ENCODE measurements at places on chromosomes 2 and 18.
A peak's percentile ranks its signal among the peaks of the same experiment; 100 is the strongest.

GRCh38 chr2:29469516-29469915, 354.3 kb downstream of the CLIP4 start:
- DNase-seq = no peak

DNA sequence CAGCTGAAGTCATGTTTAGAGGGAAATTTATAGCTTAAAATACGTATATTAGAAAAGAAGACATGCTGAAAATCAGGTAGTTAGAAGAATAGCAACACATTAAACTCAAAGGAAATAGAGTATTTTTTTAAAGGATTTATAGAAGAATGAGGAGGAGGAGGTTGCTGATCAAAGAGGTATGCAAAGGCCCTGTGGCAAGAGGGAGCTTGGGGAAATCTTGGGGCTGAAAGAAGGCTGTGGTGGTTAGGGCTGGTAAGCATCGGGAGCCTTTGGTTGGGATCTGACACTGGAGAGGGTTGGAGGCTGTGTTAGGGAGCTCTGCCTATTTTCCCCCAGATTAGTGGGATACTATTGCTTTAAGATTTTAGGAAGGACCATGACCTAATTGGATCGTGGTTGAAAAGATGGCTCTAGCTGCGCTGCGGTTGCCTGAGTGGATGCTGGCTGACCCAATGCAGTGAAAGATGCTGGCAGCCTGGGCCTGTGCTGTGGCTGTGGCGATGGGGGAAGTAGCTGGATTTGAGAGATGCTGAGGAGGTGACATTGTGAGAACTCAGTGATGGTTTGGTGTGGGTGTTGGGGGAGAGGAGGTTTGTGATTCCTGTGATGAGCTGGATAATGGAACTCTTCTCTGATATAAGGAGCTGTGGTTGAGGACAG, 11.7 kb downstream of the DGKD start:
- DNase-seq = no peak

- no peak for DNase-seq
Measured at GRCh38 chr2:16334366-16334765, 331.3 kb downstream of the CYRIA start.

DNA sequence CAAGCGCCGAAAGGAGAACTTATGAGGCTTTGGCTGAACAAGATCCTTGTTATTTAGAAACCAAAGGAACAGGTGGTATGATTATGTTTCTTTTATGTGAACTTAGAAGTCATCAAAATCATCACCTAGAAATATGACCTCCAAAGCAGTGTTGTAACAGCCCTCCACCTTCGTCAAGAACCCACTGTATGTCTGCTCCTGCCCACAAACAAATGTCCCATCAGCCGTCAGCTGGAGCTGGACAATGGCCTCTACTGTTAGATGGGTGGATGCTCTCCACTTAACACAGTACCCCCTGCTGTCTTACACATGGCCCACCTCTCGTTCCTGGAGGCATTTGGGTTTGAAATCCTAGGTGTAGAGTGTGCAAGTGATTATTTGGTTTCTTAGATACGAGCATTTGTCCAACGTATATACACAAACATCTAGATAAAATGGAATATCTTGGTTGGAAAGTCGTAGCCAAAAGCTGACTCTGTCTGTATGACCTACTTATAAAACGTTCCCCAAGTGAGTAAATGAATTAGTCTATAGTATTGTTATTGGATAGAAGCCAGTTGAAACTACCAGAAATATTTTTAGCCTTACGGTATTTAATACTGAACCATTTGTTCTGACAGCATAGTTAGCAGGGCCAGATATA, 113.0 kb downstream of the CRIM1 start:
- DNase-seq = no peak

GRCh38 chr2:152505495-152505906, 170.5 kb downstream of the FMNL2 start:
- no peak for DNase-seq

GRCh38 chr2:95329891-95330793, 33.0 kb downstream of the KCNIP3 start:
- DNase-seq = no peak

DNA sequence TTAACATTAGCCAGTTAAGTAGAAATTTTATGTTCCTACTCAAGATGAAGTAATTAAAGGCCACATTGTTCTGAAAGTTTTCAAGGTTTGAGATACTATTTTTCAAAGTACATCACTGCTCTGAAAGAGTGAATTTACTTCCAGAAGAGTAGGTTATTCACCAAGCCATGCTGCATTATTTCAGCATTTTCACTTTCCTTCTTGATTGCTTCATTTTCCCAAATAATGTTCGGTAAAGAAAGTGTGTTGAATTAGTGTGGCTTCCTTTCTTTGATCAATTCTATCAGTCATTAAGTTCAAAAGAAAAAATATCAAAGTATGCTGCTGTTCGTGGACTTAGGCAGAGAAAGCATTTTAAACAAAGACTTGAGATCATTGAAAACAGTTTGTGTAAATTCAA, 310.3 kb downstream of the XIRP2 start:
- no peak for DNase-seq

- no peak for DNase-seq
Measured at GRCh38 chr2:97701186-97701585, 12.2 kb upstream of the ZAP70 start.

- DNase-seq = no peak
Measured at GRCh38 chr2:47654790-47655562, 128.0 kb upstream of the MSH6 start.

DNA sequence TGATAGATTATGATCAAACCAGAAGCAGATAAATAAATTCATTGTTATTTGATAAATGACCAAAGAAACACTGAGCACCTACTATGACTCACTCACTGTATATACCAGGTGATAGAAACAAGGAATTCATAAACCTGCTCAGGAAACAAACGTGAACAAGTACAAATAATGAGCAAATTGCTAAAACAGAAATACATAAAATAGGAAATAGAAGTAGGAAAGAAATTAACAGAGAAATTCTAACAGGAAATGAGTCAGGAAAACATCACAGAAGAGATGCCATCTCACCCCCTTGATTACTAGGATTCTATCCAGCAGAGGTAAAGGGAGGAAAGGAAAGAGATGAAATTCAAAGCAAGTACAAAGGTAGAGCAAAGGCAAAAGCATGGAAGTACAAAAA, 31.3 kb downstream of the EXOC6B start:
- no peak for DNase-seq

- no peak for DNase-seq
Measured at GRCh38 chr2:16614314-16614860, 51.2 kb downstream of the CYRIA start.

- no peak for DNase-seq
Measured at GRCh38 chr2:237708961-237709360, 81.6 kb downstream of the LRRFIP1 start.

DNA sequence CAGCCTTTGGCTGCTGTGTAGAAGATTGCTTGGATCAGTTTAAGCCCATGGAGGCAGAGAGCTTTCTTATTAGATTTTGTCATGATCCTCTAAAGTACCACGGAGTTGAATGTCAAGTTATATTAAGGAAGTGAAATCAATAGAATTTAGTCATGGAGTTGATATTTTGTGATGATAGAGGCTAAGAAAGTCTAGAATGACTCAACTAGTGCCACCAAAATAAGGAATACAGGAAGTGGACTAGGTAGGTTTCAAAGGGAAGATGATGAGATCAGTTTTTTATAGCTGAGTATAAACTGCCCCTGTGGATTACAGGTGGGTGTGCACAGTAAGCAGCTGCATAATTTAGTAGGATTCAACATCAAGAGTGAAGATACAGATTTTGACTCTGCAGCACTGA, 25.2 kb downstream of the FBXO36 start:
- no peak for DNase-seq

GRCh38 chr2:28702878-28703277, 48.8 kb upstream of the PPP1CB start:
- no peak for DNase-seq

GRCh38 chr2:126950504-126950903, 51.8 kb downstream of the TEX51 start:
- no peak for DNase-seq

DNA sequence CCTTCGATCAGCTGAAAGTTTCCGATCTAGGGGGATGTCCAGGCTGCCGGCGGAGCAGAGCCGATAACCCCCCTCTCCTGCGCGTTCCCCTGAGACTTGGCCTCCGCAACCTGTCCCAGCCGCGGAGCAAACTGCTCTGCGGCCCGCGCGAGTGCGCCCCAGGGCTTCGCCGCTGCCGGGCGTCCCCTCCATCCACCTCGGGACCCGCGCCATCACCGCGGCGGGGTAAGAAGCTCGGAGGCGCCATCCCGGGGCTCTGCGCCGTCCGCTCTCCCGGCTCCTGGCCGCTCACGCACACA, 990 bp upstream of the GDF7 start:
- DNase-seq = no peak

GRCh38 chr2:101624706-101625332, 72.7 kb upstream of the MAP4K4 start:
- no peak for DNase-seq

DNA sequence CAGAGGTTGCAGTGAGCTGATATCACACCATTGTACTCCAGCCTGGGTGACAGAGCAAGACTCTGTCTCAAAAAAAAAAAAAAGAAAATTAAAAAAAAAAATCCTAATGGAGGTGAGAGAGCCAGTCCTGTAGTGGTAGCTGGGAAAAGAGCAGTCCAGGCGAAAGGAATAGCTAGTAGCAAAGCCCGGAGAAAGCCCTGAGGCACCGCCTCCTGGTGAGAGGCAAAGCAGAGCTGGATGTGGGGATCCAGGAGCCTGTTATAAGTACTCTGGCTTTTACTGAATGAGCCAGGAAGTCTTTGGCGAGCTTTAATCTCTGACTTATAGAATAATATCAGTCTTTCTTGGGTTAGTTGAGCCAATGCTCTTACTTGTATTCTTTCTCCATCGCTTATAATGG, 6.6 kb upstream of the KLHL23 start:
- no peak for DNase-seq

DNA sequence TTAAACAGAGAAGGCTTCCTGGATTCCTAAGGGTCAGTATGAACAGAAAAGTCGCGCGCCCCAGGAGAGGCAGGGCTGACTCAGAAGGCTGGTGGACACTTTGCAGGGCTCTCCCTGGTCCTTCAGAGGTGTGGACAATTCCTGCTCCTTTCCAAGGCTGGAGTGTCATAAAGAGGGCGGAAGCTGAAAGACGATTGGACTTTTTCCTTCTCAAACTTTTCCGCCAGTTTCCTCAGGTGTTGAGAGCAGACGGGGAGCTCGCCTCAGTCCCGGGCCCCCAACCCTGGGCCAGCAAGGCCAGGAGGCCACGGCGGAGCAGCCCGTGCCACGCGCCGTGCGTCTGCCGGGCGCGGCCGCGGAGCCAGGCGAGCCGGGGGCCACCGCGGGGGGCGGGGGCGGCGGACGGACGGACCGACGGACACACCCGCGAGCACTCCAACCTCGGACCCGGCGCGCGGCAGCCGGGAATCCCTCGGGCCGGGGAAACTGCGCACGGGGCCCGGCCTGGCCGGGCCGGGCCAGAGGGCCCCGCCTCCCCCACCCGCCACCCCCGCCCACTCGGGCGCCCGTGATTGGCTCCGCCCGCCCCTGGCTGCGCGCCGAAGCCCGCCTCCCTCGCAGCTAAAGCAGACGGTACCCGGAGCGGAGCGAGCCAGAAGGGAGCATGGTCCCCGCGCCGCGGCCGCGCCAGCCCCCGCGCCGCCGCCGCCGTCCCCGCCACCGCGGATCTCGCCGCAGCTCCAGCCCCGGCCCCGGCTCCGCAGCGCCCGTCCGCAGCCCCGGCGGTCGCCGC, at the start of gene KLHL29:
KLHL29 (plus strand) TSS at position 629 of the 793 bp plus-strand sequence. CDS start 177,018 bp downstream, outside the sequence.
- DNase-seq = peak; percentile 21

- no peak for DNase-seq
Measured at GRCh38 chr2:185687967-185688366, 50.6 kb upstream of the FSIP2 start.

- DNase-seq = no peak
Measured at GRCh38 chr18:42052122-42052708, 97.2 kb downstream of the PIK3C3 start.

- no peak for DNase-seq
Measured at GRCh38 chr2:128661311-128661710, 342.6 kb upstream of the HS6ST1 start.

GRCh38 chr2:234967201-234967869, 15.5 kb downstream of the SH3BP4 start:
- no peak for DNase-seq

- DNase-seq = no peak
Measured at GRCh38 chr2:224579411-224579810, 5.8 kb downstream of the CUL3 start.

DNA sequence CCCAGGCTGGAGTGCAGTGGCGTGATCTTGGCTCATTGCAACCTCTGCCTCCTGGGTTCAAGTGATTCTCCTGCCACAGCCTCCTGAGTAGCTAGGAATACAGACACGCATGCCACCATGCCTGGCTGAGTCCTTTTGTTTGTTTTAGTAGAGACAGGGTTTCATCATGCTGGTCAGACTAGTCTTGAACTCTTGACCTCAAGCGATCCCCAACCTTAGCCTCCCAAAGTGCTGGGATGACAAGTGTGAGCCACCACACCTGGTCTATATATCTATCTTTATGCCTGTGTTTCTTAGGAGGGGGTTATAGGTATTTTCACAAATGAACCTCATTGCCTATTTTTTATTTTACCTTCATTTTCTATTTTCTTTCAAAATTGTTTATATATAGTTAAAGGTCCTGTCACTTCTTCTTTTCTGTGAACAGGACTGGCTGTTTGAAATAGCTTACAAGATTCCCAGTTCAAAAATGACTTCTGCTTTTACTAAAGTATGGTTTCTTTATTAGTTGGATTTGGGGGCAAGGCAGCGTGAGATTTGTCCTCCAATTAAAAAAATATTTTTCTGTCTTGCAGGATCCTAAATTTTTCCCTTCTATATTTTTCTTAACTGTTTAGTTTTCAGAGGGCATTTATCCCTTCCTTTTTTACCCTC, 16.4 kb upstream of the MARCHF7 start:
- DNase-seq = no peak

- DNase-seq = no peak
Measured at GRCh38 chr2:237738255-237738654, 60.3 kb upstream of the RBM44 start.

- DNase-seq = no peak
Measured at GRCh38 chr2:241882091-241882625, 12.6 kb downstream of the RTP5 start.

- peak; percentile 62 for DNase-seq
Measured at GRCh38 chr2:27264753-27265535, 2.1 kb upstream of the SLC30A3 start.

GRCh38 chr2:84924173-84925106, 19.0 kb downstream of the TMSB10 start:
- no peak for DNase-seq

All from NCI-H1436 (cell line).